Activated T-helper 1 cell treated with Interleukin-2 at 50 U/mL for 16 hours (primary cell): ENCODE measurements at places on chromosomes 3 and 15.

GRCh38 chr3:136473716-136474326 lies 223.7 kb downstream of the PCCB start:
- no peak for DNase-seq

GRCh38 chr15:22956257-22956977 lies 23.8 kb downstream of the CYFIP1 start:
- no peak for DNase-seq

DNA sequence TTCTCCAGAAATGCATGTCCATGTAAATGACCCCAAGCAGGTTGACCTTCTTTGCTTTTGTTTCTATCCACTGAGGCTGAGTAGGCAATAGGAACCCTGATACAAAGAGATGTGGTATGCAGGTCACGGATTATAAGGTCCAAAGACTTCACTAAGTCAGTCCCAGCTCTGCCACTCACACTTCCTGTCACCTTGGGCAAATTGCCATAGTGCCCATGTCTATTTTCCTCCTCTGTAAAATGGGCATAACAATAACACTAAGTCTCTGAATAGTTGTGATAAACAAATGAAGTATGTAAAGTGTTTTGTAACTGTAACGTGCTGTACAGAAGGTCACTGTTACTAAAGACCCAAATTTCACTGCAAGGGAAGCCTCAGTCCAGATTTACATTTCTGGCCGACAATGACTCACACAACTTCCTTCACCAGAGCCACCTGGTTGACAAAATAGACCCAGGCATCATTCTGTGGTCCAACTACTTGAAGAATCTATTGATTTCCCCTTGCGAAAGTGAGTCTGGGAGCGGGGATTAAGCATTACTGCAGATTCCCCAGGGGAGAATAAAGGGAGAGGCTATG lies 175.4 kb upstream of the LPP start:
- DNase-seq: no peak

DNA sequence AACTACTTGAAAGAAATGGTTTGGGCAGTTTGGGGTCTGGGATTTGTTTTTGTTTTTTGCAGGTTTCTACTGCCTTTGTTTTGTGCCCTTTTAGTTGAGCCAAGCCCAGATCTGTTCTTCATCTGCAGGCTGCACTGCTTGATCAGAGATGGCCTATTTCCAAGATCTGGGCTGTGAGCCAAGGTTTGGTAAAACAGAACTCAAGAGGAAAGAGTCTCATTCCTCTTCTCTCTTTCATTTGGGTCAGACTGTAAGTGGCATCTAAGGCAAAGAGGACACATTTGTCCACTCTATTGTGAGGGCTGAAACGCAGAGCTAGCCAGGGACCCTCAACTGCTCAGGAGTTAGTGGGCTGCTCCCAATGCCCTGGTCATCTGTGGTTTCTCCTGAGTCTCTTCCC lies 104.4 kb upstream of the UBE3A start:
- no peak for DNase-seq

DNA sequence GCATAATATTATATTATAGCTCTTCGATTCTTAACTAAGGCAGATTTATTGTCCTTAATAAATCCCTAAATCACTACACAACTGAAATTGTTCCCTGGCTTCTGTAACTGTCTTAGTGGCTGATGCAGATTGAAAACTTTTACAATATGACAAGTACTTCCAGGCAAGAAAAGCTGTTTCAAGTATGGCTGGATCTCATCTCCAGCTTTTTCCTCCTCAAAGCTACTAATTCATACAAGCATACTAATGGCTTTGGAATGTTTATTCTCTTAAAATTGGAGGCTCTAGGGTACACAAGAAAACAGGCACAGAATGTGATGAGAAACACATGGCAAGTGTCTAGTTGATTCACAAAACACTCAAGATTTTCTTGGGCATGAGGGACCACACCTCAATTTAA lies 351.5 kb upstream of the ICE2 start:
- no peak for DNase-seq
